ENCODE measurements at places on chromosomes 5 and 9.
A peak's percentile ranks its signal among the peaks of the same experiment; 100 is the strongest.

- no peak for DNase-seq
Measured at GRCh38 chr9:114696814-114697544, 15.0 kb upstream of the TEX48 start.

DNA sequence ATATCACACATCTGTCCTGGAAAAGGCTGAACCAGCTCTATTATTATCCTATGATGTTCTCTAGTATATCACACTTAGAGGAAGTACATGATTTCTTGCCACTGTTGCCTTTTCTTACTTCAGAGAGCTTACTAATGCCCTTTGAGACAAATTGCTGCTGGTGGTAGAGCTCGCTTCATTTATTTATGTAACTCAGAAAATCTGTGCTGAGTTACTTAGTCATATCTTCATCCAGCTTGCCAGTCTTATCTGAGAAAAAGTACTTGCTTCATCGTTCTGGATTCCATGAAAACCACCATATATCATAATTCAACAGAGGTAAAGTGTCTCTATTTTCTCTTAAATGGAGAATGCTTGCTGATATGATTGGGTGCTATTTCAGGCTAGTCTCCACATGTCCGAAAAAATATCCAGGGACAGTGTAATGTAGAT is 26.6 kb downstream of the PTPDC1 start:
- DNase-seq: peak; percentile 52

- no peak for DNase-seq
Measured at GRCh38 chr5:173903396-173904140, 15.4 kb downstream of the CPEB4 start.

DNA sequence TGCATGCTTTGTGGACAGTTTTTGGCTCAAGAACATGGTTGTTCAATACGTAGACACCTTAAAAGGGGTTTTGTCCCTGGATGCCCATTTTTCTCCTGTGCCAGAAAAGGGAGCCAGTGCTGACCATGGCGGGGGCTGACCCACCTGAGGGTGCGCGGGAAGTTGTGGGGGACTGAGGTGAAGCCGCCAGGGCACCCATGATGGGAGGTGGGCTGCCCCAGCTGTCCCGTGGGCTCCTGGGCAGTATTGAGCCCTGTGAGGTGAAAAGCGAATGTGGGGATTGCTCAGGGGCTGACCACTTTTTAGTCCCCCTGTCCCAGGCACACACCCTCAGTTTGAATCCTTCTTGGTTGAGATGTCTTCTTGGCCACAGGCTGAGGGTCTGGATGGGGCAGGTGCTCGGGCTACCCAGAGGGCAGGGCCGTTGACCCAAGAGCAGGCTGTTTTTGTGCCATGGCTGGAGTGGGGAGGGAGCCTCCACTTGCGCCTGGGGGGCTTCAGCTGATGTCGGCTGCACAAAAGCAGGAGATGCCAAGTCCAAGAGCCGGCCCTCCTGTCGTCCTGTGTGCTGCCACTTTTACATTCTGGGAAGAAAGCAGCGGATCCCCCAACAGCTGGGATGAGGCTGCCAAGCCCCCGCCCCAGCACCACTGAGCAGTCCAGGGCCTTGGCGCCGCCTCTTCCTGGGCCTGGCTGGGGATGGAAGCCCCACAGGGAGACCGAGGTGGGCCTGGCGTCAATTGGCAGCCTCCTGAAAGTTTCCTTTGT is 120.1 kb downstream of the WNK2 start:
- no peak for DNase-seq

DNA sequence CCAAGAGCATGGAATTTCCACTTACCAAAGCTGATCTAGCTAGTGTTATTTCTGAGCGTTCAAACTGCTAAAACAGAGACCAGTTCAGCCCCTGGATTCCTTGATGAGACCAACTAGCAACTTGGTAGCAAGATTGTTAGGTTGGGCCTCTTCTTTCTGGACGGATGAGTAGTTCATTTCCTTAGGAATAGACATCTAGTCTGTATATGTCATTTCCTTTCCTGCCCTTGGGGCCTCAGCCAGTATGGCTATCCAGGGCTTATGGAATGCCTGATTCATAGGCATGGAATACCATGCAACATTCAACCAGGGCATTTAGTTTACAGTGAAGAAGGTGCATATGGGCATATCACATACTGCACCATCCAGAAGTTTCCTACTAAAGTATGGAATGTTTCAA is 14.5 kb upstream of the LPAR1 start:
- DNase-seq: no peak

DNA sequence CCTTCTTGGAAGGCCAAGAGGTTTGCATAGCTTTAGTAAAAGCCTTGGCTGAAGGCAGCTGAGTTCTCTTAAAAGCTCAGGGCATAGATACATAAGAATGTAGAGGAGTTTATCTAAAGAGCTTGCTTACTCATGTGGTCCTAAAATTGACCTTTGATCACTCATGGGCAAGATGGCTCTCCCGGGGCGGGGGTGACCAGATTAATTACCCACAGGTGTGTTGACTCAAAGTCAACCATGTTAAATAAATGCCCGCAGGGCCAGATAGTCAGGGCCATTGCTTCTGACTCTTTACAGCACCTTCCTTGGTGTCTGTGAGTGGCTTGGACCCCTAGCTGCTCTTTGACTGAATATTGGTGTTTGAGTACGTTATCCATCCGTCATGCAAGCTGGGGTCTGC is 33.1 kb upstream of the GHR start:
- no peak for DNase-seq

GRCh38 chr5:152271420-152271819 is 133.7 kb downstream of the NMUR2 start:
- no peak for DNase-seq

- no peak for DNase-seq
Measured at GRCh38 chr5:36998578-36998977, 122.0 kb downstream of the NIPBL start.

GRCh38 chr9:94198414-94198813 is 60.7 kb upstream of the ZNF169 start:
- no peak for DNase-seq

Measured in skeletal muscle cell (primary cell).